Left lung (tissue), 14 donors: ENCODE measurements at places on chromosomes 4 and X.

DNA sequence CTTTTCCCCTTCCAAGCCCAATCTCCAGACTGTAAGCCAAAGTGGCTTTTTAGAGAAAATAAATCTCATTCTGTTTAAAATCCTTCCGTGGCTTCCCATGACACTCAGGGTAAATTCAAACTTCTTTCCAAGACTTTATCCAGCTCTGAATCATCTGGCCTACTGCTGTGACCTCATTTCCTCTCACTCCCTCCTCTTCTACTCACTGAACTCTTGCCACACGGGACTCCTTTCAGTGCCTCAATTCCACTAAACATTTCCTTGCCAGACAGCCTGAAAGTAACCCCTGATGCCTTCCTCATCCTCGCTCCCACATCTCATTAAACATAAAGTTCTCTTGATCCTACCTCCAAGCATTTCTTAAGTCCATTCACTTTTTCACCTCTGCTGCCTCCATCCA is 27.8 kb upstream of the RNF128 start:
- no peak for DNase-seq

DNA sequence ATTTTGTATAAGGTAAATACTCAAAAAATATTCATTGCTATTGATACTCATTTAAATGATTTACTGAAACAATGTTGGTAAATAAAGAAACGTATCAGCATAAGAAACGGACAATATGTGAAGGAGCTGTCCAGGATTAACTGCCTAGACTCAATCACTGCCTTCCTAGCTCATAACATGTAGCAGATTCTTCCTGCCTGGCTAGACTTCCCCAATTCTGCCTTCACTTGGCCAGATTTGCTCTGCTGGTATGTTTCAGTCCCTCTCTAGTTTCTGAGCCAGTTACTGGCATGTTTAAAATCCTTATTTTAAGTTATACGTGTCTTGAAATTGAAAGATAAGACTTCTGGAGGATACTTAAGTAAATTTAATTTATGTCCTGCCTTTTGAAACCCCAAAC is 740.3 kb downstream of the CENPC start:
- no peak for DNase-seq

DNA sequence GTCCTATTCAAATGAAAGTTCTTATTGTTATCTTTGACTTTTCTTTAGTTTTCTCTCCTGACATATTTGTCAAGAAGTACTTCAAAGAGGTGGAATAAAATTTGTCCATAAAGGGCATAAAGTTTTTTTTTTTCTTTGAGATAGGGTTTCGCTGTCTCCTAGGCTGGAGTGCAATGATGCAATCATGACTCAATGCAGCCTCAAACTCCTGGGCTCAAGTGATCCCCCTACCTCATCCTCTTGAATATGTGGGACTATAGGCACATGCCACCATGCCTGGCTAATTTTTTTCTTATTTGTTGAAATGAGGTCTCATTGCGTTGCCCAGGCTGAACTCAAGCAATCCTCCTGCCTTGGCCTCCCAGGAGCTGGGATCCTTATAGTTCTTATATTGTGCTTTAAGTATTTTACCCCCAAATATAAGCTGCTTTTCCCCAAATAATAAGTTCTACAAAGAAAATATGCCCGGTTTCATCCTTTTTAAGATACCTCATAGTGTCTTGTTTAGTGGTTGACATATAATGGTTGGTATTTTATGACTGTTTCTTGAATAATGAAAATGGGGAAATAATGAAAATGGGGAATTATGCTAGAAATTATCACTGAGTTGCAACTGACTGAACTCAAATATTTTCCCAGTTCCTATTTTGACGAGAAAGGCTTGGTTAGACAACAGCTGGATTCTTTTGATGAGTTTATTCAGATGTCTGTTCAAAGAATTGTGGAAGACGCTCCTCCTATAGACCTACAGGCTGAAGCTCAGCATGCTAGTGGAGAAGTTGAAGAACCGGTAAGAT is 11.6 kb downstream of the POLR2B start:
- no peak for DNase-seq

DNA sequence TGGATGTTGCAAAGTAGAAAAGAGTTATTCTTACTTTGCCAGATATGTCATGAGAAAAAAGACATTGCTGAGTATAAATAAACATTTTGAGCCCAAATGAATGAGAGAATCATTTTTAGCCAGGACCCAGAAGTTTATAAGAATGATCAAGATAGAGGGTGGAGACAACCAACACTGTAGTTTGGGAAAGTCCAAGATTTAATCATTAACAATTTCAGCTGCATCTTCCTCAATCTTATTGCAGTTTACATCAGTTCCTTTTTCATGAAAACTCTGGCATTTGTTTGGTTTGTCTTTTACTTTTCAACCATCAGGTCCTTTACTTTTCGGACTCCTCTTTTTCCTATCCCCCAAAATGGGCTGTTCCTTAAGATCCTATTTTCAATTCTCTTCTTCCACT is 645.9 kb downstream of the ANKRD50 start:
- DNase-seq = no peak

DNA sequence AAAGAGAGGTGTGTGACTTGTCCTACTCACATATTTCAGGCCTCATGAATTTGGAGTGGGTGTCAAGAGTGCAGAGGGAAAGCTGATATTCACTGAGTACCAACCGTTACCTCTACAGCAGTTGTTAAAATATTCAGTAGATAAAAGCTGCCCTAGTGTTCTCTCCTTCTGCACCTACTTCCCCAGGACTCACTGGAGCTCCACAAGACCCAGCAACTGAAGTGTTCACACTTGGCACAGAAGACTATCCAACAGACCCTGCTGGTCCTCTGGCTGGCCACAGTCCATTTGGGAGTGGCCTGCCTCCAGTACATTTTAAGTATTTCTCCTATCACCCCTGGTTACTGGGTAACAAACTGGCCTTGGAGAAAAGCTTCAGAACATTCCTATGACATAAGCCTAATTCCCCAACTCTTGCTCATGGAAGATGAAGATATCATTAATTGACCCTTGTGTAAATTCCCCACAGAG is 70.8 kb downstream of the PPARGC1A start:
- DNase-seq = no peak

DNA sequence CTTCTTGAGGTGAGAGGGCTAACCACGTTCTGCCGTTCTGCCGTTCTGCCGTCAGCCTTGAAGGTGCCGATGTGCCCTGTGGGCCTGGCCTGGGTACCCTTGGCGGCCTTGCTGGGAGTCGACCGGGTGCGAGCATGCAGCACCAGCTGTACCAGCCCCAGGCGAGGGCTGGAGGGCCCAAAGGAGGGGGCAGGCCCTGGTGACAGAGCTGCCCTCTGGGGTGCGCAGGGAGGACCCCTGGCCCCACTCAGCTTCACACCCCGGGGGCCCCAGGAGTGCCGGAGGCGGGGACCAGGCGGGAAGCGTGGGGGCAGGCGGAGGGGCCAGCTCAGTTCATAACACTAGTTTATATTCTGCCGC is 22.1 kb downstream of the UVSSA start:
- DNase-seq = peak; percentile 72

- no peak for DNase-seq
Measured at GRCh38 chr4:53645108-53645507, 53.8 kb upstream of the LNX1 start.

- no peak for DNase-seq
Measured at GRCh38 chr4:37803348-37803973, 23.0 kb upstream of the PGM2 start.

DNA sequence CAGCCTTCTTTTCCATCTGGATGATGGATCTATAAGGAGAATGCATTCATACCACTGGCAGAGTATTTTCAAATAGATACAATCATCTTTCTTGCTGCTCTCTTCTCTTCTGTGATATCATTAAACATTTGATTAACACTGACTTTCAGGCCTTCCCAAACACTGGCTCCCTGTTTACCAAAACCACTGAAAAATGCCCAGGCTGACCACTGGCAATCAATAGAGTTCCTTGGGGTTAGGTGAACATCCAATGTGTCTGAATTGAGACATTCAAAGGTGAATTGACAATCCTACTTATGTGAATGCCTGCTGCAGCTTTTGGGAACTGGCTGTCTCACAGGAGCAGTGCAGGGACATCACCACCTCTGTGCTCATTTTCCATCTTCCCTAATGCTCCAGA is 168.3 kb downstream of the ENOX2 start:
- DNase-seq = no peak

DNA sequence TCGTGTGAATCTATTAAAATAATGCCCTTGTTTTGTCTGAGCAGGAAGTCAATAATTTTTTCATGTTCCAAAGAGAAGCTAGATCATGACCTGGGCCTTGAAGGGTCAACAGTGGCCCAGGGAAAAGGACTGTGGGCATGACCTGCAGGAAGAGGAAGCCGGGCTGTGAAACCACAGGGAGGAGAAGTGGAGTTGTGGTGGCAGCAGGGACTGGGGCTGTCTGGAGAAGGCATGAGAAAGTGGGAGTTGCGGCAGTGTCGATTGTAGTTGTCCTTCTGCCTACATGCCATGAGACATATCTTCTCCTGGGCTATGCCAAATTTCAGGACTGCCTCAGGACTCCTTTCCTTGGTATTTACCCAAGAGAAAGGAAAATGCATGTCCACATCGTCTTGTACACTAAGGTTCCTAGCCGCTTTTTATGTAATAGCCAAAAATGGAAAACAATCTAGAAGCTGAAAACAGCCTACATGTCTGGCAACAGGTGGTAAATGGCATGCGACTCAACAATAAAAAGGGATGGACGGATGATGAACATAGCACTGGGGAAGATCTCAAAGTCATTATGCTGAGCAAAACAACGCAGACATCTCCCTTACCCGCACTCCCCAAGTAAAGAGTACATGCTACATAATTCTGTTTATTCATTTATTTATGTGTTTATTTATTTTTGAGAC is 13.6 kb upstream of the PTTG2 start:
- no peak for DNase-seq

DNA sequence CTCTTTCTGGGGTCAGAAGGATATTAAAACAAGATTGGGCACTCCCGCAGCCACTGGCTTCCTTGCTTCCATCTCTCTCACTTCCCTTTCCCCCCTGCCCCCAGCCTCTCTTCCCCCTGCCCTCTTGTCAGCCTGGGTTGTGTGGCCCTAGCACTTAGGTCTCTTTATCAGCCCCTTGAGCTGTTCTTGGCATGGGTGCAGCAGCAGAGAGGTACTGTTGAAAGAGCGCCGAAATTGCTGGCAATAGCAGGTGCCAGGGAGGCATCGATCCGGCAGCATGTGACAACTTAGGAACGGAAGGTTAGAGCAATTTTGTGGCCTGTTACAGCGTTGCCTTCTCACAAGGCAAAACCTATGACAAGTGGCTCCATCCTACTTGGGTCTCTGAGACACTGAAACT is 333.1 kb upstream of the IGFBP7 start:
- peak; percentile 38 for DNase-seq

- no peak for DNase-seq
Measured at GRCh38 chrX:120236687-120237479, 13.7 kb upstream of the ZBTB33 start.

- DNase-seq = no peak
Measured at GRCh38 chr4:54683616-54684346, 26.0 kb downstream of the KIT start.

DNA sequence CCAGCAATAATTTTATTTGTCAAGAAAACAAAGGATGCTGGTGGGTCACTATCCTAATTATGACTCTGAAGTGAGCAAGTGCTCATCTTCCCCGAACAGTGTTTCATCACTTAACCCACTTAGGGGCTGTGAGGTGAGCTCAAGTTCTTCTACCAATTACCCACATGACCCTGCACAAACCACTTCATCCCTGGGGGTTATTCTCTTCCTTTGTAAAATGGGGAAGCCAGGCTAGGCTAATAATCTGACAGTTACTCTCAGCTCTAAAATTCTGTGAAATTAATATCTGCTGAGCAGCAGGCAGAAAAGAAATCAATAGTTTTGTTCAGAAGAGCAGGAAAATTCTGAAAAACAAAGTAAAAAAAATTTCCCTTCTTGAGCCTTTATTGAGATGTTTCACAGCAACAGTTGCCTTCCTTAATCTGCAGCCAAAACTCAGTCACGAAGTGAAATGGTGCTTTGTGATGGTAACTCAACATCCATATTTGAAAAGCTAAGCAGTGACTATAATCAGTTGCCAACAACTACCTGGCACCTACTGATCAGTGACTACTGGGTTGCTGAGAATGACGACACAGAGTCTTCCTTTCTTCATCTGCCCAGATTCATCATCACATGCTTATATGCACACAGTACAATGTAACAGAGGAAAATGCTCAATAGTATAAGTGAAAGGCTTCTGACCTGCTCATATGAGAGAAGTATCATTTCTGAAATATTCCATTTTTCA is 24.1 kb downstream of the ATP8A1 start:
- no peak for DNase-seq

DNA sequence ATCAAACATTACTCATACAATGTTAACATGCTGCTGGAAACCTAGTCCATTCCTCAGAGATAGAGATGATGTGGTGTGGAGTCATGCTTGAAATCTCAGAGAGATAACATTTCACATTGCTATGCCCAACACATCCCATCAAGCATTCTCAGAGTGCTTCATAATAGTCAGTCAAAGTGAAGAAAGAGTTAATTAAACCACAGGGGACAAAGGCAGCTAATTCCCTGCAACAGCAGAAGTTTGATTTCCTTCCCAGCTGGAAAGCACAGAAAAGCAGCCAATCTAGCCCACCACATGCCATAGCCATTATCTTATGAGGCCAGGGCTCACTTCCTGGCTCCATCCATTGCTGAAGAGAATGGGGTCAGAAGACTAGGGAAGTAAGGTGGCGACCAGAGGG is 8.9 kb downstream of the KDR start:
- no peak for DNase-seq

DNA sequence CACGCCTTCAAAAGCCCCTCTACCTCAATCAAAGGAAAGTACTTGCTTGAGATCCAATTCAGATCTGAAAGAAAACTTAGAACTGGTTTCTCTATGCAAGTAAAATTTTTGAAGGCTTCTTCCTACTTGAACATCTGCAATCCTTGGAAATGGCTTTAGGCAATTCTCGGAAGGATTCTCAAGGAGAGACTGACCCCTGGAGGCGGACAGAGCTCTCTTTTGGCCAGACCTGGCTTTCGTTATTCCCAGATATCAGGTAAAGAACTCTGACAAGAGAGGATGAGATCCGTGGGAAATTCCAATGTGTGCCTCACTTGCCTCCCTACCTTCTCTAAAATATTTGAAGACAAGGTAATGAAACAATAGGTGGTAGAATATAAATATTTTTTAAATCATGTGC is 670.3 kb upstream of the FAM241A start:
- DNase-seq = no peak

- DNase-seq = no peak
Measured at GRCh38 chrX:124289443-124289842, 43.0 kb upstream of the TEX13D start.

GRCh38 chr4:183888564-183888963 is 16.5 kb upstream of the STOX2 start:
- DNase-seq = no peak

- no peak for DNase-seq
Measured at GRCh38 chr4:144531841-144532240, 114.1 kb upstream of the HHIP start.

DNA sequence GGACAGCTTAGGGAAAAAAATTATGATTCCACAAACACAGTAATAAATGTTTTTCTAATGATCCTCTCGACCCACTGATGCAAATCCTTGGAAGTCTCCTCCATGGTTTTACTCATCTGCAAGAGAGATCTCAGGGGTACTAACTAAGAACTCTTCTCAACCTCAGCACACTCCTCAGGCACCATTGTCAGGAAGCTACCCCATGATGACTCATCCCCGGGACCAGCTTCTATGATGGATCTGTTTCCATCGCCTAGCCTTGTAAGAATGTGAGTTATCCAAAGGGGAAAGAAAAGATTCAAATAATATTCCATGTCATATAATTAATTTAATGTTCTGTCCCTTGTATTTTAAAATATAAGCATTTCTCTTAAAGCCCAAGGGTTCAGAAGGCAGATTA is 816.1 kb upstream of the IGFBP7 start:
- DNase-seq = no peak

- no peak for DNase-seq
Measured at GRCh38 chrX:39714471-39714870, 383.3 kb downstream of the BCOR start.
